NCI-H146 (cell line): ENCODE measurements at places on chromosomes 4 and X.

GRCh38 chr4:115355329-115355728 is 241.9 kb upstream of the NDST4 start:
- no peak for DNase-seq

GRCh38 chr4:145340071-145340675 is 141.5 kb upstream of the SMAD1 start:
- no peak for DNase-seq

DNA sequence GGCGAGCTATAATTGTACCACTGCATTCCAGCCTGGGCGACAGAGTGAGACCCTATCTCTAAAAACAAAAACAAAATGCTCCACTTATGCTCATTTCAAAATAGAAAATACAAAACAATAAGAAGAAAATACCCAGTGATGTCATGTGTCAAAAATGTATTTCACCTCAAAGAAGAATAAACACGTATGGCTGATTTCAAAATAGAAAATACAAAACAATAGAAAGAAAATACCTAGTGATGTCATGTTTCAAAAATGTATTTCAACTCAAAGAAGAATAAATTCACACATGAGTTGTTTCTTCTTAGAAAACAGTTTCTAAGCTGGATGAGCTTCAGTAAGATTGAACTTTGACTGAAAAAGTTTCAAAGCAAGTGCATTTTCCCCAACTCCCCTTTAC is 20.3 kb upstream of the PDCL2 start:
- DNase-seq = no peak

DNA sequence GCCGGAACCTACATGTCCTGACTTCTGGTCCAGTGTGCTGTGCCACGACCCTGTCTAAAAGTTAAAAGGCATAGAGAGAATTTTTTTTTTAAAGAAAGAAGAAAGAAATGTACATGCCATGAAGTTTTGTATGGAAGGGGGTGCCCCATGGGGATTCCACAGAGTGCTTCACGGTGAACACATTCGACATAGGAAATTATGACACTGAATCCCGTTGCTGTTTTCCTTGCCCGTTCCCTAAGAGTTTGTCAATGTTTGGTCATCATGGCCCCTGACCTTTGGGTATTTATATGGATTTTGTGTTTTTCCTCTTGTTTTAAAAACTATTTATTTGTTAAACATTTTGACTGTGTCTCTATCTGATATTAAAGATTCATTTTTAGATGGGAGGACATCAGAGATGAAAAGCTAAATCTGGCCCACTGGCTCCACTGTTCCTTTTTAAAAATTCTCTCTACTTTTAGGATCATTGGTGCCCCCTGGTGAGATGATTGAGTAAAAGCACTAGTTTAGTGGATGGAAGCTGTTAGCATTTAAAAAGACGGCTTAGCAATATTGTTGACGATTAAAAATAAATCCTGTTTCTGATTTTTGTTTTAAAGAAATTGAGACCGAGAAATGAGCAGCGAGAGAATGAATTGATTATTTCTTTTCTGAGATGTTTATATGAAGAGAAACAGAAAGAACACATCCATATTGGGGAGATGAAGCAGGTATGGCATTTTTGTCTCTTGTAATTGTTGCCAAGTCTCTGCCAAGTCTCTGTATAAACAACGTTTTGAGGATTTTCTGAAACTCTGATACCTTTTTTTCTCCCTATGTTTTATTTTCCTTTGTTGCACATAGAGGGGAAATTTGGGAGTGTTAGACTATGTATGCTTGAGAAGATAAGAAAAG is 75.0 kb downstream of the PTTG2 start:
- DNase-seq = peak; percentile 71

GRCh38 chrX:36961590-36961989 is 46.6 kb upstream of the FAM47C start:
- DNase-seq = no peak

- no peak for DNase-seq
Measured at GRCh38 chr4:87060957-87061356, 126.1 kb downstream of the AFF1 start.

- no peak for DNase-seq
Measured at GRCh38 chr4:70196857-70197256, 1.3 kb downstream of the ODAM start.

- DNase-seq = no peak
Measured at GRCh38 chr4:183013730-183014002, 85.4 kb upstream of the WWC2 start.

DNA sequence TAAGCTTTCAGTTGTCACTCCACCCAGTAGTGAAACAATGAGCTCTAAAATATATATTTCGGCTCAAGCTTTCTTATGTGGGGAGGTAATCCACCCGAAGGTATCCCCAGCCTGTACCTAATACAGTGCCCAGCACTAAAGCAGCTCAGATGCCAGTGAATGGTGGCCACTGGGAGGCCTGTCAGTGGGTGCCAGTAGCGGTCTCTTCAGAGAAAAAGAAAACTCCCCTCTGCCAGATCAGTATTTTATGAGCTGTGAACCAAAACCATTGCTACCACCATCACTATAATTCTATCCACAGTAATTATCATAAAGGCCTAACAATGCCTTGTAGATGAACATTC is 835 bp upstream of the NFKB1 start:
- no peak for DNase-seq

DNA sequence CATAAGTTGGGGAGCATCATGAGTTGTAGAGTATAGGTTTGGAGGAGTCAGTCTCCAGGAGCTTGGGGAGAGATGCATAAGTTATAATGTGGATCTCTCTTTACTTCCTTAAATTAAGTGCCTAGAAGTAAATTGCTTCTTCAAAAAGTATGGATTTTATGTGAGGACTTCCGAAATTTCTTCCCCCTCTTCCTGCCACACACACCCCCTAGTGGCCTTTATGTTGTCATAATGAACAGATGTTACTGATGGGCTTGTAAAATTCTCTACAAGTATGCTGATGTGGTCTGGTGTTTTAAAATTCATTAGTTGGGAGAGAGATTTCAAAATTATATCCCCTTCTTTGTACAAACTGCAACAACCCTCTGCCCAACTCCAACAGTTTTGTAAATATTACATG is 2.3 kb upstream of the METTL14 start:
- no peak for DNase-seq

GRCh38 chr4:35125995-35126712 is 1118.2 kb downstream of the ARAP2 start:
- DNase-seq = peak; percentile 69

GRCh38 chr4:1462009-1462767 is 55.9 kb upstream of the NKX1-1 start:
- DNase-seq = no peak

- no peak for DNase-seq
Measured at GRCh38 chr4:183989461-183989860, 84.4 kb downstream of the STOX2 start.

DNA sequence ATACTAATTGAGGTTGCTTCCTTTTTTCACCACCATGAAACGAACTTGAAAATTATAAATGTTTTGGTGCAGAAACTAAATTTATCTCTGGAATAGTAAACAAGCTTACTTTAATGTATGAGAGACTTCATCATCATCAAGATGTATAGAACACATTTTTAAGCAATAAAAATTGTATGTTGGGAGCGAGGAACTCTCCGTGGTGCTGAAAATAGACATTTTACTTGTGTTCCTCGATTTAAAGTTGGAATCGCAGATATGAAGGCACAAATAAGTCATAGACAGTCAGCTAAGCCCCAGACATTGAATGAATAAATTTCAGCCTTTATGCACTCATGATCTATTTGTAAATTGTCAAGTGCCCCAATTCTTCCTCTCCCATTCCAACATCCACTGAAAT is 310.7 kb downstream of the STK32B start:
- no peak for DNase-seq

DNA sequence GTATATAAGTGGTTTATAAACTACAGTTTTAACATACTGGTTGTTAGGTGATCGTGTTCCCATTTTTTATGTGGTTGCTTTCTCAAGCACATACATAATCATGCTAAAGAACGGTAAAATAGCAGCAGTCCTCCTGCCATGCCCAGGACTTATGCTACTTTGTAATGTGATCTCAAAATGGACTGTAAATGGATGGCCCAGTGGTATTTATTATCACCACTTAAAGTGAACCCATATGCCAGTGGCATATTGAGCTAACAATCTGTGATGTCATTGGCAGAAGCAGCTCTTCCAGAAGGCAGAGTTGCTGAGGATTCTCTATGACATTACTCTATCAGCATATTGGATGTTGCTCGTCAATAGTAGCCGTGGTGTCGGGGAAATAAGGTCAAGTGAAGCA is 28.6 kb downstream of the ANK2 start:
- no peak for DNase-seq

- DNase-seq = peak; percentile 52
Measured at GRCh38 chr4:25859429-25860148, 3.2 kb downstream of the SEL1L3 start.

DNA sequence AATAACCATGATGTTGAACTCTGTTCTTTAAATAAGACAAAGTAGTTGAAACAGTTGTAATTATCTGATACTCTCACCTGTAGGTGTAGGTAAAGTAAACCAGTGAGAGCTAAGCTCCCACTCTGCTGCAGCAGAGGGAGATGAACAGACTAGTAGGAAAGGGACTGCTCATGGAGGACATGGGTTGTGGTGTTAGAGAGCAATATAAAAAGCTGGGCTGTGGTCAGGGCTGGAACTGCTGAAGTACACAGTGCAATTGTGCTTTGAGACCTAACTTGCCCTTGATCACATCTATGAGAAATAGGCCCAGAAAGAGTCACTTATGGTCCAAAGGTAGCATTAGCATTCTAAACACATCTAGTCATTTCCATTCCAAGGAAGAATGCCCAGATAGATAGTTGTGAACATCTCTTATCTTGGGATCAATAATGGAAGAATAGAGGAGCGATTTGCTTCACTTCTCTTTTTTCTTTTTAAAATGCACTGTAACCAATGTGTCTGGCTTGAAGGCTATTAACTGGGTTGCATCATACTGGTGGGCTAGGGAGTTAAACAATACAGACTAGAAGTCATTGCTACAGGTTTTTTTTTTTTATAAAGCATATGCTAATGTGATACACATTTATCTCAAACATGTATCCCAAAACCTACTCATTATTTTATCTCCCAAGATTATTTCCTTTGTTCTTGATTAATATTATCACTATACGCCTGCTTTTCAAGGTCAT is 251.3 kb upstream of the CENPE start:
- no peak for DNase-seq

DNA sequence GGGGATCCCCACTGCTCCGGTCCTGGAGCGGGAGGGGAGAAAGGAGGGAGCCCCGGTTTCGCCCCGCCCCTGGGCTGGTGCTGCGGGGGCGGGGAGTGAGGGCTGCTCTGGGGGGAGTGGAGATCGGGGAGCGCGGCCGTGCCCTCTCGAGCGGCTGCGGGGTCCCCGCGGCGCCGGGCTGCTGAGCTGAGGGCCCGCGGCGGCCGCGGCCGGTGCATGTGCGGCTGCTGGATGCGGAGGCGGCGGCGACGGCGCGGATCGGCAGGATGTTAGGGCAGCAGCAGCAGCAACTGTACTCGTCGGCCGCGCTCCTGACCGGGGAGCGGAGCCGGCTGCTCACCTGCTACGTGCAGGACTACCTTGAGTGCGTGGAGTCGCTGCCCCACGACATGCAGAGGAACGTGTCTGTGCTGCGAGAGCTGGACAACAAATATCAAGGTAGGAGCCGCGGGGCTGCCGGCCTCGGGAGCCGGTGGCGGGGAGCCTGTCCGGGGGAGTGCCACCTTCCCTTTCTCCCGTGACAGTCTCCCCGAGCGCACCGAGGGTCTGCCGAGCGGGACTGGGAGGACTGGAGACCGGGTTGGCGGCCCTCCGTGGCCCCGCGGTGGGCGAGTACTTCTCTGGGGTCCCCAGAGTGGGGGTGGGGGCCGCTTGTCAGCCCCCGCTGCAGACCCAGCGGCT is at the start of gene ING2:
TSS of gene ING2 (plus strand) at position 129 of the 681 bp plus-strand sequence. CDS start at position 267, 138 bp downstream.
- peak; percentile 88 for DNase-seq

DNA sequence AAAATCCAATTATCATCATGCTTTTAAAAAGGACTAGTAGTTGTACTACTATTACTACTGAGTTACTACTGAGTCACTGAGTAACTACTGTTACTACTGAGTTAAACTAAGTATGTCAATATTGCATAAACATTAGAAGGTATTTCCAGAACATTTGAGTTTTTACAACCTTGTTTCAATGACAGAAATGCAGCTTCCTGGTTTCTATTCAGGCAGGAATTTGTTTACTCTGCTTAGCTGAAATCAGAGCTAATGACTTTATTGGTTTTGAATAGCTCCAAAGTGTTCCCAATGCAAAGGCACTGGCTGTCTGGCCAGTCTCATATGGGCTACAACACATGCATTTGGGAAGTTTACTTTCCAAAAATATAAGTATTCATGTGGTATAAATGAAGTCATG is 12.0 kb downstream of the RPS6KA6 start:
- DNase-seq = no peak

- peak; percentile 23 for DNase-seq
Measured at GRCh38 chr4:21512353-21512752, 436.2 kb downstream of the KCNIP4 start.

GRCh38 chrX:49155243-49155899 is 7.2 kb upstream of the MAGIX start:
- peak; percentile 55 for DNase-seq

DNA sequence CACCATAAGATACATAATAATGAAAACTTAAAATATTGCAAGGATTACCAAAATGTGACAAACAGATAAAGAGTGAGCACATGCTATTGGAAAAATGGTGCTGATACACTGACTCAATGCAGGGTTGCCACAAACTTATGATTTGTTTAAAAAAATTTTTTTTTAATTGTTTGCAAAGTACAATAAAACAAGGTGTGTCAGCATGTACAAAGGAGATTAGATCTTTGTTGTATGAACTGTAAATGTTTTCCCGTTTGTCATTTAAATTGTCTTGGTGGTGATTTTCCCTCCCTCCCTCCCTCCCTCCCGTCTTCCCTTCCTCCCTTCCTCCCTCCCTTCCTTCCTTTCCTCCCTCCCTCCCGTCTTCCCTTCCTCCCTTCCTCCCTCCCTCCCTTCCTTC is 31.4 kb downstream of the ANXA5 start:
- DNase-seq = no peak

DNA sequence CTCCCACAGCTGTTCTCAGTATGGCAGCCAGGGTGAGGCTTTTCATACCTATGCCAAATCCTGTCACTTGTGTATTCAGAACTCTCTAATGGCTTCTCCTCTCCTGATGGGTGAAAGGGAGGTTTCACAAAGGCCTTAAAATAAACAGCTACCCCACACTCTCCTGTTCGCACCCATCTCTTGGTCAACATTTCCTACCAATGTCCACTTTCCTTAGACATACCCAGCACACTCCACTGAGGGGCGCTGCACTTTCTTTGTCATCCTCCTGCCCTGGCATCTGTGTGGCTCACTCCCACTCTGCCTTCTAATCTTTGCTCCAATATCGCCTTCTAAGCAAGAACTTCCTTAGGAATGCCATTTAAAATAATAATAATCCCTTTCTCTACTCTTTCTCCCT is 313.3 kb downstream of the PPP3CA start:
- DNase-seq = no peak

DNA sequence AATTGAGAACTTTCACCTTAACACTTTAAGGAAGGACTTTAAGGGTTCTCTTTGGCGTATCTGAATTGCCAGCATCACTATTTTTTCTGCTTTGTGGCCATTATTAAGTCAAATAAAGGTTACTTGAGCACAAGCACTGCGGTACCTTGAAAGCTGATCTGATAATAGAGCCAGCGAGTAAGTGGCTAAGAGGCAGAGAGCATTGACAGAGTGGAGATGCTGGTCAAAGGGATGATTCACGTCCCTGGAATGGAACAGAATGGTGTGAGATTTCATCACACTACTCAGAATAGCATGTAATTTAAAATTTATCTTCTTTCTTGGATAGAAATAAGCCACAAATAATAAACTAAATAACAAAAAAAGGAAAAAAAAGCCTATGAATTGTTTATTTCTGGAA is 57.1 kb upstream of the NPFFR2 start:
- DNase-seq = no peak
